ENCODE measurements at places on chromosomes 4 and X. TPM values are rescaled to one million over a fixed set of nuclear protein-coding genes. Genes with fewer than 3 reads are reported as not detected.

The GYG2 gene
- total RNA-seq = not detected

The MAGEC2 gene
- total RNA-seq = not detected

The TLR3 gene
- not detected for total RNA-seq

The RHOXF1 gene
- not detected for total RNA-seq

The ASB12 gene
- 0.16 TPM for total RNA-seq

The NAP1L2 gene
- 2.9 TPM for total RNA-seq

The USP53 gene
- 13.0 TPM for total RNA-seq

The LDB2 gene
- total RNA-seq = not detected

The CXorf51A gene
- not detected for total RNA-seq

The UGT8 gene
- 0.30 TPM for total RNA-seq

The GPM6B gene
- not detected for total RNA-seq

The RTL9 gene
- total RNA-seq = not detected

The DMRTC1 gene
- total RNA-seq = not detected

The UGT2B15 gene
- not detected for total RNA-seq

The PPARGC1A gene
- total RNA-seq = not detected

The S100P gene
- 2.5 TPM for total RNA-seq

Data from activated naive CD8-positive, alpha-beta T cell treated with anti-CD3 and anti-CD28 coated beads for 36 hours (primary cell).